ENCODE measurements at places on chromosomes 13 and 19. TPM values are rescaled to one million over a fixed set of nuclear protein-coding genes. Genes with fewer than 3 reads are reported as not detected.

Gene BEST2
- 2.9 TPM for total RNA-seq

Gene LHB
- total RNA-seq, result not detected

Gene ZIC2
- 6.5 TPM for total RNA-seq

Gene ZNF417
- total RNA-seq, result 5.8 TPM

Gene SELENOV
- total RNA-seq, result not detected

Gene TICAM1
- 10.3 TPM for total RNA-seq

Gene FGF22
- total RNA-seq, result 0.61 TPM

Gene ZNF77
- total RNA-seq, result 1.6 TPM

Gene POSTN
- total RNA-seq, result 0.08 TPM

Gene MIA
- total RNA-seq, result not detected

Gene RXFP2
- not detected for total RNA-seq

Gene STOML3
- not detected for total RNA-seq

Gene PGLYRP1
- total RNA-seq, result not detected

Gene ZNF345
- 0.05 TPM for total RNA-seq

Gene OVOL3
- total RNA-seq, result 0.45 TPM

Gene ZNF529
- total RNA-seq, result 3.0 TPM

Gene SIGLEC5
- total RNA-seq, result not detected

Gene DACH1
- not detected for total RNA-seq

Gene ZIC5
- total RNA-seq, result 2.7 TPM
